KG1 (cell line): ENCODE measurements at places on chromosomes 5 and 9.

- DNase-seq = peak; percentile 86
These were observed 55.6 kb downstream of the RXRA start for GRCh38 chr9:134381671-134382516.

GRCh38 chr9:269081-269711 is 54.5 kb downstream of the DOCK8 start:
- no peak for DNase-seq

- no peak for DNase-seq
These were observed 42.9 kb downstream of the TMEFF1 start for GRCh38 chr9:100515578-100516494.

- no peak for DNase-seq
These were observed 128.0 kb downstream of the SYK start for GRCh38 chr9:90929626-90930025.

GRCh38 chr5:180006141-180006540 is 65.4 kb downstream of the RNF130 start:
- no peak for DNase-seq

DNA sequence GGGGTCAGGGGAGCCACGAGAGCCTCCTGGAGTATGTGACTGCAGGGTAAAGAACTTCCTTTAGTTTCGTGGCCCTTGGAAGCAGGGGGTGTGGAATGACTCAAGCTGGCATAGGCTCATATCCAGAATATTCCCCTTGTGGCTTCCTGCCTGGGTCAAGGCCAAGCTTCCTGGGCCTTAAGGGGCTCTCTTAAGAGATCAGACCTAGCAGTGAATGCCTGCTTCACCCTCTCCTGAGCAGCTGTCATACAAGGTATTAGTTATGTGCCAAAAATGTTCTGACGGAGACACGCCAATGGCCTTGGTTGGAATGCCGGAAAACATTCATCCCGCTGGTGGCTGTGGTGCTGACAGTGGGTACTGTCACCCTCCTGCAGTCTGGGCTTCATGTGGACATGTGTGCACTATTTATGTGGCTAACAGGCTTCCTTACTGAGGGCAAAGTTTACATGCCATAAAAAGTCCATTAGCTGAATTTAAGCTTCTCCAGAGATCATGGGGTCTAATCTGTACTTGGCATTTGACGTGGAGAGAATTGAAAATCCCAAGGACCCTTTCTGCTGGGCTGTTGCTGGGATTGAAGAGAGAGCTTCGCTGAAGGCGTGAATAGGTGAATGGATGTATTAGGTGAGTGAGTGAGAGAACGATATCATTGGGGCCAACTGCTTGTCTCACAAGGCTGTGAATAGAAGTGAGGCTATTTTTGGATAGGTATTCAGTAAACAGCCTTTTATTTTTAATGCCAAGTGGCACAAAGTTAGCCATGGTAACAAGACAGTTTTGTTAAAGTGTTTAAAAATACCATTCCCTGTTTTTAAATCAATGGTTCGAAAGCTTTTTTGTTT is 156.8 kb downstream of the MACROH2A1 start:
- DNase-seq = no peak

DNA sequence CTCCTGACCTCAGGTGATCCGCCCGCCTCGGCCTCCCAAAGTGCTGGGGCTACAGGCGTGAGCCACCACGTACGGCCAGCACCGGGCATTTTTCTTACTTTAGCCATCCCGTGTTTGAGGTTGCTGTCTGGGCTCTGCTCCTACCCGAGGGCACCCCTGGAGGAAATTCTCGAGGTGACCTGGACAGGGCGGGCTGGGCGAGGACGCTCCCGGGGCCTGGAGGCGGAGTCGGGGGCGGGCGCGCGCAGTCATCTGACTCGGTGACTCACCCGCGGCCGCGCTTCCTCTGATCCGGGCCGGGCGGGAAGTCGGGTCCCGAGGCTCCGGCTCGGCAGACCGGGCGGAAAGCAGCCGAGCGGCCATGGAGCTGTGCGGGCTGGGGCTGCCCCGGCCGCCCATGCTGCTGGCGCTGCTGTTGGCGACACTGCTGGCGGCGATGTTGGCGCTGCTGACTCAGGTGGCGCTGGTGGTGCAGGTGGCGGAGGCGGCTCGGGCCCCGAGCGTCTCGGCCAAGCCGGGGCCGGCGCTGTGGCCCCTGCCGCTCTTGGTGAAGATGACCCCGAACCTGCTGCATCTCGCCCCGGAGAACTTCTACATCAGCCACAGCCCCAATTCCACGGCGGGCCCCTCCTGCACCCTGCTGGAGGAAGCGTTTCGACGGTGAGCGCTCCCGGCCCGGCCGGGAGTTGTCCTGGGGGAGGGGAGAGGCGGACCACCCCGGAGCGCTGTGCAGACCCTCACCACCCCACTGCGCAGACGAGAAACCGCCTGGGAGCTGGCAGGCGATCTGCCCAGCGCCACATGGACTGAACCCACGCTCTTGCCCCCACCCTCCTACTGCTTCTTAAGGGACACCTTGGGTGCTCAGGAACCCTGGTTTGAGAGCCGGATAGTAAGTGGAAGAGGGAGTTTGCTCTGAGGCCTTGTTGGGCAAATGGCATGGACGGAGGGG is at the start of gene HEXB:
TSS of gene HEXB (plus strand) at position 334 of the 952 bp plus-strand sequence. CDS start at position 362, 28 bp downstream.
- peak; percentile 78 for DNase-seq

- no peak for DNase-seq
These were observed 200.9 kb downstream of the SLIT3 start for GRCh38 chr5:169099801-169100734.

- no peak for DNase-seq
These were observed 211.5 kb upstream of the TARS1 start for GRCh38 chr5:33229216-33229615.

- DNase-seq = no peak
These were observed 97.6 kb upstream of the LHFPL2 start for GRCh38 chr5:78746021-78746770.

- DNase-seq = no peak
These were observed 65.6 kb downstream of the GNA14 start for GRCh38 chr9:77582525-77582924.

- DNase-seq = peak; percentile 12
These were observed 151.8 kb upstream of the ADRA1B start for GRCh38 chr5:159764283-159765134.

DNA sequence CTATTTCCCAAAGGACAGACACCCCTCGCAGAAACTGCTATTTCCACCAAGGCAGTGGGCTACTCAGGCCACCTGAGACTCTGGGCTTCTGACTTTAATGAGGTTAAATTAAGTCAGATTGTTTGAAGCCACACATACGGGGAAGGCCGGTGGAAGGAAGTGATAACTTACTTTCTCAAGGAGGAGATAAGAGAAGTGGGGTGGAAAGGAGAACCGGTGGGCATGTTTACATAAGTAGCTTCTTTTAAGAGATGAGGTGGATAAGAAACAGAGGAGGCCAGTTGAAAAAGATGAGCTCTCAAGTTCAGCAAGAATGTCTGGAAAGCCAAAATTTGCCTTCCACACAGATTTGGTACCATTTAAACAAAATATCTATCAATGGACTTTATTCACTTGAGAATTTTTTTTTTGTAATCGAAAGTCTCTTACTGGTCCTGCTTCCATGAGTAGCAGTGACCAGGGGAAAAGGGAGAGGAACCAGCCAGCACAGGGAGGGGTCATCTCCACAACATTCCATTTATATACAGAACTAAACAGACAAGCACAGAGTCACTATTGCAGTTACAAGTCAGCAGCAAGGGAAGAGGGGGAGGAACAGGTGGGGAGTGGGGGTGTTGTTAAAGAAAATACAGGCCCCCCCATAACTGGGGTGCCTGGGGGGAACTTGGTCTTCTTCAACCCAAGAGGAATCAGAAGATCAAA is 20.0 kb downstream of the CCDC125 start:
- DNase-seq = no peak

- DNase-seq = no peak
These were observed 800 bp upstream of the KCNN2 start for GRCh38 chr5:114360816-114361723.

DNA sequence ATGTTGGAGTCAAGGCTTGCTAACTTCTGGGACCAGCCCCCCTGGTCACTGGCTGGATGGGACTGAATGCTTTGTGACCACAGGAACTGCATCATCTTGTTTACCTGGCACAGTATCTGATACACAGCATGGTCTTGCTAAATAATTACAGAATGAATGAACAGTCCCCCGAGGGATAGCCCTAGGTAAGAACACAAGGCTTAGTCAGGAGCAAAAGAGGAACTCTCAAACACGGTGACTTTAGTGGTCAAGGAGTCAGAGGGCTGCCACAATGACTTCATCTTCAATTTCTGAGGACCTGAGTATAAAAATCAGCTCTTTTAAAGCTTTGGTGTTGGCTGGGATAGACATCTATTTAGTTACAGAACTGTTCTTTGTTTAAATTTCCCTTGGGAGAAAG is 15.1 kb upstream of the CXCL14 start:
- no peak for DNase-seq

GRCh38 chr9:95092262-95093072 is 225.0 kb downstream of the FANCC start:
- DNase-seq = no peak

DNA sequence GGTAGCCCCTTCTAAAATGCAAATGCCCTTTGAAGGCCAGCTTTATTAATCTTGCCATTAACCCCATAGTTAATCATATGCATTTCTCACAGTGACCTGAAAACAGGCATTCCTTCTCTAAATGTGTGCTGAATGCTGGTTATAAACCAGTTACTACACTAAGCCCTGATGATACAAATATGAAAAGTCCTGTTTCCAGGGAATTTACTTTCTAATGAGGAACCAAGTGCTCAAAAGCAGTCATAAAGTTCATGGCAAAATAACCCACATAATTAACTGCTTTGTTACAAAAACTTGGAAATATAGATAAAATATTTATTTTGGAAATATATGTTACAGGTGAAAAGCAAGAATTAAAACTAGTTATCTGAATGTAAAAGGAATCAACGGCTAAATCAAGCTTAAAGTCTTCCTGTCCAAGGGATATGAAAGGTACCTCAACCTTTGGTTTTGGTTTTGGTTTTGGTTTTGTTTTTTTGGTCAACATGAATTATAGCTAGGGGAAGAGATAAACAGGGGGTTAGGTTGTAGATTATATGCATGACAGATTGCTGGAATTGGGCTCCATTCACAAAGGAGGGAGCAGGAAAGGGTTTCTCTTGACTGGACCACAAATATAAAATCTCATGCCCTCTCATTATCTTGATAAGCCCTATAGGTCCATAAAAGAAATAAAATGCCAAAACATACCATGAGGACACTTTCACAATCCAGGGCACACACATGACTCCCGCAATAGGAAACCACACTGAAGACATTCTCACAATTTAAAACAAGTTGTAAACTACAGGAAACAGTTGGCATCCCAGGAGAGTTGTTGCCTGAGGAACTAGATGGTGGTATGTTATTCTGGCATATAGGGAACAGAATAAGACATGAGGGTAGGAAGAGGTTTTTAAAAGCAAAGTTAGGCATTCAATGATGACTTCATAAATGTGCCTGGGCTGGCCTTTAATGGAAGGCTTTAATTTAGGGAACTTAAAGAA is 46.7 kb upstream of the MACIR start:
- DNase-seq = no peak

DNA sequence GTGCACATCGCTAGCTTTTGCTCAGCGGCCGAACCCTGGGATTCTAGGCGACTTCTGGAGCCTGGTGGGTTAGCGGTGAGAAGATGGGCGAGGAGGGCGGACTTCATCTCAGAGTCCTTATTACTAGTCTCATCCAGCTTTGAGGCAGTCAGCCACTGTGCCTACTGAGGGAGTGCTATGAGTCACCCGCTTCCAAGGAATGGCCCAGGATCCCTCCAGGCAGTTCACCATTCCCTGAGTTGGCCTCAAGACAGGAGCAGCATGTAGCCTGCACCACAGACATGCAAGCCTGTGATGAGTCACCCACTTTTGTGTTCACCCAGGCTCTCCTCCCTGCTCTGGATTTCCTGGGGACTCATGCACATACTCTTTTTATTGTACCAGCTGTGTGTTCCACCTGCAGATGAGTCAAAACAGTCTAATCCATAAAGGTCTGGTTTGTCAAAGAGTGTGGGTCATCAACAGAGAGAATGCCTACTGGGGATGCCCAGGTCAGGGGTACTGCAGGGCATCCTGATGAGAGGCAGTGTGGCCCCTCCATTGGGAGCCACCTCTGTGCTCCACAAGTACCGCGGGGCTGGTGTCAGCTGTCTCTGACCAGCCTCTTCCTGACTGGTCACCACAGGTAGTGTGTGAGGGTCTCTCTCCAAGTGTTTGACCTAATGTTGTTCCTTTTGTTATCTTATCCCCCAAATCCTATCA is 20.2 kb downstream of the SLC22A5 start:
- no peak for DNase-seq

GRCh38 chr5:54944364-54944763 is 41.0 kb downstream of the ESM1 start:
- DNase-seq = peak; percentile 9

- no peak for DNase-seq
These were observed 1.6 kb upstream of the THBS4 start for GRCh38 chr5:80033513-80033912.

DNA sequence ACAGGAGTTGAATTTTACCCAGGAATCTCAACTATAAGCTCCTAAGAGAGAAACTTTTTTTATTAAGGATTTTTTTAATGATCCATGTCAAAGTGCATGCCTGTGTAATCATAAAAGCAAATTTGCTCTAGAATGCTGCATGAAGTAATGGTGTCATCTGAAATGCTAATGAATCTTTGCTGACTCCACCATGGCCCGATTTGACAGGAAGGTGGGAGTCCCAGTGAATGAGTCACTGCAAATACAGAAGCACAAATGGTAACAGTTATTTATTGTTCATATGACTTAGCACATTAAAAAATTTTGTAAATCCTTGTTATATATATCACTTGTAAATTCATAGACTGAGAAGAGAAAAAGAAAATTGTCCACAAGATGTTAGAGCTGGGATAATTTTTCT is 341.3 kb downstream of the RASEF start:
- no peak for DNase-seq

DNA sequence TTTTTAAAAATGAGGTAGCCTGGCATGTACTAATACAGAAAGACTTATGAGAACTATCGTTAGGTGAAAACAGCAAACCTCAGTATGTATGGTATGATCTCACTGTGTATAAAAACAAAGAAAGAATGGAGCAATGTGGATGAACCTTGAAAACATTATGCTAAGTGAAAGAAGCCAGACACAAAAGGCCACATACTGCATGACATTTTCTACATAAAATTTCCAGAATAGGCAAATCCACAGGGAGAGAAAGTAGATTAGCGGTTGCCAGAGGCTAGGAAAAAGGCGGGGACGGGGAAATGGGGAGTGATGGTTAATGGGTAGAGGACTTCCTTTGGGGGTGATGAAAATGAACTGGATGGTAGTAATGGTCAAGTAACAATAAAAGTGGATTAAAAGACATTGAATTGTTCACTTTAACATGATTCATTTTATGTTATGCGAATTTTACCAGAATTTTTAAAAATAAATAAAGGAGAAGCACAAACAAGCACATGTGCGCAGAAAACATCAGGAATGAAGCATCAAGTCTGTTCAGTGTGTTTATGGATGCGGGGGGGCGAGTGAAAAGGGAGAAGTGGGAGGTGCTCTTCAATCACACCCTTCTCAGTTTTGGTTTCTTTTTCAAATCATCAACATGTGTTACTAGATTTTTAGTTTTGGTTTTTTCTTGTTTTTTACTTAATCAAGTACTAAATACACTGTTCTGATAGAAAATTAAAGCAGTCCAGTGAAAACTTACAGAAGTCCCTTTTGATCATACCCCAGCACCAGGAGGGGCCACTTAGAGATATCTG is 16.3 kb downstream of the ROR2 start:
- DNase-seq = no peak

- DNase-seq = no peak
These were observed 115.4 kb upstream of the GNA14 start for GRCh38 chr9:77763566-77763965.

GRCh38 chr9:121771418-121771817 is 120.0 kb downstream of the DAB2IP start:
- no peak for DNase-seq

GRCh38 chr5:139881143-139881733 is 85.6 kb downstream of the PSD2 start:
- DNase-seq = no peak
